ENCODE measurements at places on chromosomes 7 and 10.

DNA sequence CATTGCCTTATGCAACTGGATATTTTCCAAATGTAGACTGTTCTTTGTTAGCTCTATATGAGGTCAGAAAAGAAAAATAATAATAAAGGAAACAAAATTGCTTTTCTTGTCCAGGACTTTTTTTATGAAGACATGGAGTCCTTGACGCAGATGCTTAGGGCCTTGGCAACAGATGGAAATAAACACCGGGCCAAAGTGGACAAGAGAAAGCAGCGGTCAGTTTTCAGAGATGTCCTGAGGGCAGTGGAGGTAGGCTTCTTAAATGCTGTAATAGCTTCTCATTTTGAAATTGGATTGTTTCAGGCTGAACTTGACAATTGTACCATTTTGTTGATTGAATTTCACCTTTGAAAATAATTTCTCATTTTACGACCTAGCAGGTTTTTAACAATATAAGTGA is 12.9 kb upstream of the LSMEM1 start:
- DNase-seq = no peak

GRCh38 chr7:27260211-27260610 is 17.6 kb downstream of the EVX1 start:
- no peak for DNase-seq

DNA sequence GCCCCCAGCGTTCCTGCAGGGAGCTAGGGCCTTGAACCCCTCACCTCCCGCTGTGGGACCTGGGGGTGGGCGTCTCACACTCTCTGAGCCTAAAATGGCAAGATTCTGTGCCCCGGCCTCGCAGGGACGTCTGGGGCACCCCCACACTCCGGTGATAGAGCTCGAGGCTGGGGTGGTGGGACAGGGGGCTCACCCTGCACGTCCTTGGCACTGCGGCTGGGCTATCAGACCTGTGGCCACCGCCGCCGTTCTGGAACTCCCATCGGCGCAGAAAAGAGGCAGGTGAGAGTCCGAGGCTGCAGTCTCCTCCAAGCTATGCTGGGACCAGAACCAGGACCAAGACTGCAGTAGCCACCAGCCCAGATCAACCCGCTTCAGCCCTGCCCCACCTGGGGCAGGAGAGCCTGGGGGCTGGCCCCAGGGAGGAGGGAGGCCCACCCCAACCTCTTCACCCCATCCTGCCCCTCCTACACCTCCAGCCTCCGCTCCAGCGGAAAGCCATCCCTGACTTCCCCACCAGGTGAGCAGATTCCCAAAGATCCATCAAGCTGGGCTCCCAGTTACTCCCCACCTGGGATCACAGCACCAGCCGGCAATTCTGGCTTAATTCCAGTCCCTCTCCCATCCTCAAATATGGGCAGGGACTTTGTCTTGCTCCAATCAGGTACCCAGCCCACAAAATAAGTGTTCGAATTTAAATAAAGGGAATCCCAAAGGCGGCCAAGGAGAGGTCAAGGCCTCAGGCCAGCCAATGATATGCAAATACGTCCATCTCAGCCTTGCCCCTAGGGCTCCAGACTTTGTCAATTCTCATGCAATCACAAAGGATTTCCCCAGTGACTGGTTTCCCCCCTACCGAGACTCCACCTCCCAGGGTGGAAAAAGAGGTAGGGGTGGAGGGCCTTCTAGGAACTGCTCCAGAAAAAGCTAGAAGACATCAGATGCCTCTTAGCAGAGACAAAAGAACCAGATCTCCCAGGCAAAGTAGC is 16.4 kb downstream of the TNRC18 start:
- DNase-seq = no peak

- no peak for DNase-seq
Measured at GRCh38 chr10:132938472-132939339, 3.7 kb downstream of the CFAP46 start.

DNA sequence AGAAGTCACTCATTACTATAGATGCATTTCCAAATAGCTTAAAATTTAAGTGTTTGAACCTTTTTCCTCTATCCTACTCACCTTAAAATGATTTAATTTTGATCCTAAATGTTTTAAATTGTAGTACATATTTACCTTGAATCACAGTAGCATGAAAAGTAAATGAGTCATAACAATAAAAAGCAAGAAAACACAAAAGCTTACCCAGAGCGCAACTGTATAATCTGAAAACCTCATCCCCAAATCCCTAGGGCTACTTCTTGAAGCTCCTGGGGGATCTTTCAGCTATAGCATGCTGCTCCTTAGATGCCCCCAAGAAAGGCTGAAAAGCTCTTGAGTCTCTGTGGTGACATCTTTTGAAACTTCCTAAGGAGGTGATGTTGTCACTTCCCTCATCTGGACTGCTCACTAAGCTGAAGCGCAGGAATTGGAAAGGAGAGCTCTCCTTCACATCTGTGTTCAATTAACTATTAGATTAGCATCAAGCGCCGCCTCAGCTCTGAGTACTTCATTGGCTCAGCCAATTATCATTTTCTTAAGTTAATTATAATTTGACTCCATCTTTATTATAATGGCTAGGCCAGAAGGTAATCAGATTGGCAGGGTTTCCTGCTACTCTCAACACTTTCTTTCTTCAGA is 60.2 kb downstream of the SEMA3E start:
- DNase-seq = no peak

DNA sequence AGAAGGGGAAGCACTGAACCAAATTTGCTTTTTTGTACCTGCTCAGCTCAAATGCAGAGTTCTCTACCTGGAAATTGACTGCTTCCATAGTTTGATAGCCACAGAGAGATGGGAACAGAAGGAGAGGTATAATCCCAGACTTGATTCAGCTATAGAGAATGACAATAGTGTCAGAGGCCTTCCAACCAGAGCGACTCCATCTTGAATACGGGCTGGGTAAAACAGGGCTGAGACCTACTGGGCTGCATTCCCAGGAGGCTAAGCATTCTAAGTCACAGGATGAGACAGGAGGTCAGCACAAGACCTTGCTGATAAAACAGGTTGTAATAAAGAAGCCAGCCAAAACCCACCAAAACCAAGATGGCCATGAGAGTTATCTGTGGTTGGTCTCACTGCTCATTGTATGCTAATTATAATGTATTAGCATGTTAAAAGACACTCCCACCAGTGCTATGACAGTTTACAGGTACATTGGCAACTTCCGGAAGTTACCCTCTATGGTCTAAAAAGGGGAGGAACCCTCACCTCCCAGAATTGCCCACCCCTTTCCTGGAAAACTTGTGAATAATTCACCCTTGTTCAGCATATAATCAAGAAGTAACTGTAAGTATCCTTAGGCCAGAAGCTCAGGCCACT is 42.7 kb upstream of the ATRNL1 start:
- no peak for DNase-seq

GRCh38 chr10:64358907-64359306 is 837.7 kb downstream of the REEP3 start:
- no peak for DNase-seq

DNA sequence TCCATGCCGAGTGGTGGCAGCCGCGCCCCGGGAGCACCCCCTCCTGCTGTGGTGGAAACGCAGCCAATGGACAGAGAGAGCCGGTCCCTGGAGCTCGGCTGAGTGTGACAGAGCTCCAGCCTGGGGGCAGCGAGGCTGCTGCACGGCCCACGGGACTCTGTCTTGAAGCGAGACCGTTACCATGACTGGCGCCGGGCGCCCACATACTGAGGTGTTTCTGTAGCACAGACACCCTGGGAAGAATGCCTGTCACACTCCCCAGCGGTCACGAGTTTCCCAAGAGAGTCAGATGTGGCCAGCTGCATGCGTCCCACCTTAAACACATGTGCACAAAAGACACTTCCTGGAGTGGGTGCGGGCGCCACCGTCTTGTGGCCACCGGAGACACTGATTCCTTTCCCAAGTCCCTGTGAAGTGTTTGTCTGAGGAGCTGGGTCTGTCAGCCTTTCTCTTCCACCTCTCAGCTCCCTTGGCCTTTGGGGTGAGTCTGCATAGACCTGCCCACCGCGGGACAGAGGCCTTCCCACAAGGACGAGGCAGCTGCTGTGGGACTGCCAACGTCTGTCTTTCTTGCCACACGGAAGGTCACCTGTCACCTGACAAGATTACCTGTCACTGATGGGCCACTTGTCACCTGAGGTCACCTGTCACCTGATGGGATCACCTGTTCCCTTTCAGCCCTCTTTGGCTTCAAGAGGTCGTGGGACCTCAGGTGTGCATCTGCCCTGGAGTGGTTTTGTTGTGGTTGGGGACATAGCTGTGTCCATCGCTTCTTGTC is 94.6 kb downstream of the DNAJB6 start:
- DNase-seq = no peak

DNA sequence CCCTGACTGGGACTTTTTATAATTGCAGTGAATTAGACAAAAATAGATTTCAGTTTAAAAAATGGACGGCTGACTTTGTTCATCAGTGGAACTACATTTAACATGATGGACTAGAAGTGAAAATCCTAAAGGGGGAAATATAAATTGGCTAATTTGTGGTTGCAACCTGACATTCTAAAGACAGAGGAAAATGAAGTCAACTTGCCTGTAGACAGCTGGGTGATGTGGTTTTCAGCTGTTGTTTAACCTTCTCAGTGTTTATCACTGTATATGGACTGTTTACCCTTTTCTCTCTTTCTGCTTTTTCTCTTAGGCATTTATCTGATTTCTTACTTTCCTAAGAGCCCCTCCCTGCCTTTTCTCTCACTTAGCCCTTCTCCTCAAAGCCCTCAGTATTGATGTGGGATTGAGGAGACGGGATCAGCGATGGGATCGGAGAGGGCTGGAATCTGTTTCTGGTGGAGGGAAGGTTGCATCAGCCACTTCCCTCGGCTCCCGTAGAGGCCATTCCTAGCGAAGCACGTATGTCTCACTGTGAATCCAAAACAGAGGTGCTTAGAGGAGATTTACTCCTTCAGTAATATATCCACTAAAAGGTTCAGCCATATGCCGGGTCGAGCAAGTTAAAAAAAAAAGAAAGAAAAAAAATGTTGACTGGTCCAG is 109.0 kb upstream of the KLF6 start:
- DNase-seq = no peak

DNA sequence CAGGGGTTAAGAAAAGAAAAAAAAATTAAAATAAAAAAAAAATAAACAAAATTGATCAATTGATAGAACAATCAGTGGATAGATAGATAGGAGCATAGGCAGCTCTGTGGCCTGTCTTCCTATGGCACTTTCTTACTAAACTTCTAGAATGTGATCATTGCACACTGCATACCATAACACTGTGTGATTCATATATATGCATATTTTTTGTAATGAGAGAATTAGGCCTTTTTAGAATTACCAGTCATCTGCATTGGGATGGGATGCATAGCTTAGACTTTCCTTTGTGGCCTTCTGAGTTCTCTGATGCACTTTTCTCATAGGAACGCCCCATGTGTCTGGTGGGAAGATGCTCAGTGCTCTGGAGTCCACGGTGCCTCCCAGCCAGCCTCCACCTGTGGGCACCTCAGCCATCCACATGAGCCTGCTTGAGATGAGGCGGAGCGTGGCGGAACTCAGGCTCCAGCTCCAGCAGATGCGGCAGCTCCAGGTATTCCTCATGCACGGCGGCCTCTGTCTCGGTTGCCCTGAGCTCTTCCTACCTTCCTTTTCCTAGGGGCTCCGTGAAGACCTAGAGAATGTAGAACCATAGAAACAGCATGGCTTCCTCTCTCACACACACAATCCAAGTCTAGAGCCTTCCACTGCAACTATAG is 222.5 kb downstream of the ARHGAP21 start:
- DNase-seq = no peak

DNA sequence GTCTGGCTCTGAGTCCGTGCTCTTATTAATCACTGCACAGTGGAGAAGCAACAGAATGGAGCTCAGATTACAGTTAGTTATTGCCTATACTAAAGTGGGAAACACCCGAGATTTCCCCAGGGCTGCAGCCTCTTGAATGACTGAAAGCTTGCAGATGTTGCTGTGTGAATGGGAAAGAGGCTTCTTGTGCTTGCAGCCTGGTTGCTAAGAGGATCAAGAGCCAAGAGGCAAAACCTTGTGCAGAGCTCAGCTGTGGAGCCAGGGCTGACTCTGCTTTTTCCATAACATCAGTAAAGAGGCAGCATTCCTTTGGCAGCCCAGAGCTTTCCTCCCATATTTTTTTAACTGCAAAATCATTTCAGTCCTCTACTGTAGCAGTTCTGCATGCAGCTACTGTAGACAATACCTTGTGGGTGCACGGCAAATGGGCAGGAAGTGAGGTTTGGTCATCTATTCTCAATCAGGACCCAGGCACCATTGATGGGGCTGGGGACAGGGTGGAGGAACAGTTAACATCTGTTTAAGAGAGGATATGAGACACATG is 86.5 kb downstream of the RALA start:
- peak; percentile 53 for DNase-seq

DNA sequence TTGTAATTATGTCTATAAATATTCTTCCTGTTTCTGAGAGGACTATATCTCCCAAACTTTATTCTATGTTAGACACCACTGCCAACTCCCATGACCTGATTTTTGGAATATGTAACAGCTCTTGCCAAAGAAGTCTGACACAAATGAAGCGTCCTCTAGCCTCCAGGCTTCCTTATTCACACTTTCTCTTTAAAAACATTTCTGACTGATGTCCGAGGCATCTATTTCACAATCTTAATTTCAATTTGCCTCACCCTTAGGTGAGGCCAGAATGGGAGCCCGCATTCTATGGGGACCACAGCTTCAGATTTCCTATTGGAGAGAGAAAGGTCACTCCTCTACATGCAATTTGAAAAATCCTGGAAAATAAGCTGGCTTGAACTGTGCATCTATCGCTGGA is 873.2 kb downstream of the GATA3 start:
- DNase-seq = no peak

GRCh38 chr7:5795752-5796475 is 14.5 kb upstream of the RNF216 start:
- no peak for DNase-seq

- DNase-seq = no peak
Measured at GRCh38 chr10:29559996-29560395, 74.8 kb downstream of the SVIL start.

GRCh38 chr10:78581133-78581694 is 487.6 kb upstream of the ZMIZ1 start:
- DNase-seq = no peak

DNA sequence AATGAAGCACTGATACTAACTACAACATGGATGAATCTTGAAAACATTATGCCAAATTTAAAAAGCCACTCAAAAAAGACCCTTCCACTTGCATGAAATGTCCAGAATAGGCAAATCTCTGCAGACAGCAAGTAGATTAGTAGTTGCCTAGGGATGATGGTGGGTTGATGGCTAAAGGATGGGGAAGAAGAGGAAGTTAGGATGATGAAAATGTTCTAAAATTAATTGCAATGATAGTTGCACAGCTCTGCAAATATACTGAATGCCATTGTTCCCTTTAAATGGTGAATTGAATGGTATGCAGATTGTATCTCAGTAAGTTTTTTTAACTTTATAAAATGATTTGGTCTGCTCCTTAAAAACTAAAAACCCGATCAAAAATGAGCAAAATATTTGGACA is 7.3 kb upstream of the LIPA start:
- no peak for DNase-seq

DNA sequence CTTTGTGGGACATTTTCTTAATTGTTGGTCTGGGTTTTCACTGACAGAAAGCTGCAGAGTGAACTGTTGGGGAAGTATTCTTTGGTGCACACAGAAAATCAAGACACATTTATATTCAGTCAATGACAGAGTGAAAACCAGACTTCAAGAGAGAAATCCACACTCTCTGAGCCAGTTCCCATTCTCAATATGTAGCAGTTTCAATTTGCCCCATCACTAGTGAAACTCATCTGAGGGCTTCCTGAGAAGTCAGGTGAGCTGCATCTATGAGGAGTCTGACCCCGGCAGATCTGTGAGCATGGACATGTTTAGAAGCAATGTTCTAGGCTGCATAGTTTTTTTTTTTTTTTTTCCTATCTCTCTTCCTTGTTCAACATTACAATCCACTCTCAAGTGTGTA is 163.7 kb upstream of the AHR start:
- no peak for DNase-seq
